ENCODE measurements at places on chromosomes 12 and 14. TPM values are rescaled to one million over a fixed set of nuclear protein-coding genes. Genes with fewer than 3 reads are reported as not detected.

Gene TMEM233
- 0.24 TPM for total RNA-seq

Gene CISTR
- total RNA-seq: not detected

Gene GNG2
- not detected for total RNA-seq

Gene TMCC3
- total RNA-seq: 7.2 TPM

Gene FGD4
- total RNA-seq: 31.1 TPM

Gene CLEC2B
- 4.1 TPM for total RNA-seq

Gene TAS2R14
- total RNA-seq: 0.96 TPM

Gene SIRT4
- 0.96 TPM for total RNA-seq

Gene NAV3
- 5.8 TPM for total RNA-seq

Gene LRP1-AS
- total RNA-seq: not detected

Gene COX8C
- total RNA-seq: not detected

Gene LIN7A
- not detected for total RNA-seq

Gene USP44
- 0.96 TPM for total RNA-seq

Gene LRRC43
- 0.72 TPM for total RNA-seq

Gene RNU4-1
- total RNA-seq: under 0.01 TPM

Gene GPR137C
- under 0.01 TPM for total RNA-seq

Gene GPX2
- 2.2 TPM for total RNA-seq

Gene CLEC4C
- total RNA-seq: not detected

Gene HIGD1C
- total RNA-seq: not detected

Gene STAC3
- total RNA-seq: 1.1 TPM

Gene IFT43
- total RNA-seq: 21.0 TPM

Gene AMN
- 4.7 TPM for total RNA-seq

Gene AACS
- 50.4 TPM for total RNA-seq

Gene LYSET
- 10.9 TPM for total RNA-seq

Gene WNT1
- total RNA-seq: not detected

Gene GYS2
- total RNA-seq: not detected

Gene CRIP1
- 0.48 TPM for total RNA-seq

Gene PARPBP
- 3.9 TPM for total RNA-seq

Gene KRT7
- 1,618 TPM for total RNA-seq

Gene GLT1D1
- total RNA-seq: not detected

Gene AKAP6
- 2.7 TPM for total RNA-seq

Gene MLF2
- 190 TPM for total RNA-seq

Gene SPRYD3
- total RNA-seq: 9.0 TPM

Gene GPR84
- not detected for total RNA-seq

Gene SMCO2
- total RNA-seq: 0.43 TPM

Gene LGR5
- total RNA-seq: not detected

Gene LMNTD1
- total RNA-seq: not detected

Gene OAS3
- 11.1 TPM for total RNA-seq

Gene RIN3
- 0.96 TPM for total RNA-seq

Gene AKAP5
- 0.72 TPM for total RNA-seq

Gene PPFIA2
- 0.48 TPM for total RNA-seq

Gene NTS
- not detected for total RNA-seq

Gene KRT79
- 0.21 TPM for total RNA-seq

Gene CAPZA3
- total RNA-seq: 0.24 TPM

Gene SLCO1B3
- total RNA-seq: not detected

Gene GPR68
- total RNA-seq: 0.85 TPM

Gene MPHOSPH9
- total RNA-seq: 14.9 TPM

Gene PLEKHH1
- total RNA-seq: 2.9 TPM

Gene CSRP2
- 12.1 TPM for total RNA-seq

Gene LRTM2
- total RNA-seq: not detected

Gene PEX5
- 30.7 TPM for total RNA-seq

Gene MAP1LC3B2
- total RNA-seq: 0.48 TPM

Gene AMIGO2
- total RNA-seq: 103 TPM
